ENCODE measurements at places on chromosomes 13 and 19.

DNA sequence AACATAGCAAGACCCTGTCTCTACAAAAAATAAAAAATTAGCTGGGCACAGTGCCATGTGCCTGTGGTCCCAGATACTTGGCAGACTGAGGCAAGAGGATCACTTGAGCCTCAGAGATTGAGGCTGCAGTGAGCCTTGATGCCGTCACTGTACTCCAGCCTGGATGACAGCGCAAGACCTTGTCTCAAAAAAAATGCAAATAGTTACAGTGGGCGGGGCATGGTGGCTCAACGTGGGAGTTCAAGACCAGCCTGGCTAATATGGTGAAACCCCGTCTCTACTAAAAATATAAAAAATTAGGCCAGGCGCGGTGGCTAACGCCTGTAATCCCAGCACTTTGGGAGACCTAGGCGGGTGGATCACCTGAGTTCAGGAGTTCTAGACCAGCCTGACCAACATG is 8.5 kb downstream of the PGLS start:
- no peak for DNase-seq

- DNase-seq: peak; percentile 44
Measured at GRCh38 chr19:1396019-1396767, 5.1 kb downstream of the GAMT start.

DNA sequence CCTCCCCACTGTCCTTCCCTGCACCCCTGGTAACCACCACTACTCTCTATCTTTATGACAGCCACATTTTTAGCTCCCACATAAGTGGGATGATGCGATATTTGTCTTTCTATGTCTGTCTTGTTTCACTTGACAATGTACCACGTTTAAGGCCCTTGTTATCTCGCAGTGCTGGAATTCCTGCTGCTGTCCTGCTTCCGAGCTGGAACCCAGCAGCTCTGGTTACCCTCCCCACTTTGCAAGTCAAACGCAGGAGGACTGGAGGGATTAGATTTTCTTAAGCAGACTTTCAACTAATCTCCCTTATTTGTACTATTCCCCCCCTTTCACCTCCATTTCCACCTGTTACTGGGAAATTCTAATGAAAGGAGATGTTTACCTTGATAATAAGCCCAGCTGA is 59.1 kb upstream of the PDX1 start:
- DNase-seq: no peak

- DNase-seq: no peak
Measured at GRCh38 chr13:40102854-40103253, 447.4 kb downstream of the COG6 start.

- no peak for DNase-seq
Measured at GRCh38 chr19:55087542-55087901, 11.9 kb downstream of the EPS8L1 start.
